ENCODE measurements at places on chromosomes 2 and 18.

DNA sequence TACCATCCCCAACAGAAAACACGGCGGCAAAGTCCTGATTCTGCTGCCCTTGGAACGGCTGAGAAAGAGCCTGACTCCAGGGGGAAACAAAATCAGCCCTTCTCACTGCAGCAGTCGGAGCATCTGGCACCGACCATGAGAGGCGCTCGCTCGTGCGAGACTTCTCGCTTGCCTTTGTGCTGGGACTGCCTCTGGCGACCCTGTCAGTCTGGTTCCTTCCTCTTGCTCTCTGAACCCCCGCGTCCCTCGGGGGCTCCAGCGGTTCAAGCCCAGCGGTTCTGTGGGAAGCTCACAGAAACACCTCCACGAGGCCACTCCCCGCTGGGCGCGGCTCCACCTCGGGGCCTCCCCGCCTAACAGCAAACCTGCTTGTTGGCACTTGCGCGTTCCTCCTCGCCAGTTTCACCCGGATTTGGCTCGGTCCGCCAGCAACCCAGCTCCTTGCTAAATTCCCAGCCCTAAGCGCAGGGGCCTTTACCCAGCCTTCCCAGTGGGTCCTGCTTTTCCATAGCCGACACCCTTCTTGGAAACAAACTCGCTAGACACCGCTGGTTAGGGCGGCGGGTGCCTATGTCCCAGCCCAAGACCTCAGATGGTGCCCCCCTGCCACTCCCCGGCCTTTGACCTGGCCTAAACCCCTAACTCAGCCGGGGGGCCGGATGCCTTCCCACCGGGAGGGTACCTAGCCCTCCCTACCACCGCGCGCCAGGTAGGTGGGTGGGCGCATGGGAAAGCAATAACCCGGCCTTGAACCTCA lies 2.2 kb downstream of the RND3 start:
- DNase-seq, result no peak

DNA sequence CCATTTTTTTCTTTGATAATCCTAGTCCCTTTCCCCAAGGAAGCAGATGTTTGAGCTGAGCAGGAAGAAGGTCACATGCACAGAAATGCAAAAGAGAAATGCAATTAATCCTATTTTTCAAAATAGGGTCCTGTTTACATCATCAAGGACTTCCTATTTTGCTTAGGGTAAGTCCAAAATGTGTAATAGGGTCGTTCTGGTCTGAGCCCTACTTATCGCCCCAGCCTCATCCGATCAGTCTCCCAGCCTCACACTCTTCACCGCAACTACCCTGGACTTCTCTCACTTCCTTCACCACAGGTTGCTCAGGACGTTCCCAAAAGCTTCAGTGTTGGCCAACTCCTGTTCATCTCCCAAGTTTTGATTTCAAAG lies 32.8 kb downstream of the FOSL2 start:
- no peak for DNase-seq

DNA sequence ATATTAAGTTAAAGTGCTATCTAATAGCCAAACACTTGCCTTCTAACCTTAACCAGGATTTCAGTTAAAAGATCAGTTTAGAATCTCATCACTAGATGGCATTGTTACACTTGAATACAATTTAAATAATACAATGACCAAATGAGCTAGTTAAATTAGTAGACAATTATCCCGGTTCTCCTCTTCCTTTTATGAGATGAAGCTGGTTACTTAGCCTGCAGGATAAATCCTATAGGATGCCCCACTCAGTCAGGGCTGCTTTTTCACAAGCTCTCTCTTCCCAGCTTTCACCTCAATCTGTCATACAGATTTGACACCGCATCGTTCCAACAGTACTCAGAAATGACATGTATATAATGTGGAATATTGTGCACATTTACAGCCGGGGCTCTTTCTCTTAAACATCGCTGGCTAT lies 678.8 kb downstream of the KCNJ3 start:
- no peak for DNase-seq

DNA sequence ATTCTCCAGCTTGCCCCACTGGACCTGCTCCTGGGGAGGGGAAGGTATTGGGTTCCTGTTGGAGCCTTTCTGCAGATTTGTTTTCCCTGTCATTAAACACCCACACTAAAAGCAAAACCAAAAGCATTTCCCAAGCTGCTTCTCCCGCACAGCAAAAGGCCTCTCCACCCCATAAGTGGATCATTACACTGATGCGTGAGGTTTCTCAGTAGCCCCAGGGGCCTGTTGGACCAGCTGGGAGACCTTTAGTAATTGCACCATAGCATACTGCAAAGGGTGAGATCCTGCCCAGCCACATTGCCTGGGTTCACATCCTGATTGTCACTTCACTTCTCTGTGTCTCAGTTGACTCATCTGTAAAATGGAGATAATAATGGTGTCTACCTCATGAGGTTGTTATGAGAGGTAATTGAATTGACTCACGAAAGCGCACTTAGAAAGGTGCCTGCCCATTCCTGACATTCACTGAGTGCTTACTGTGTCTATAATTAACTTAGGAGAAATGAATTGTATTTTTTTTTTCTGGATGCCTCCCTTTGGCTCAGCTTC lies 43.9 kb downstream of the TOGARAM2 start:
- DNase-seq, result no peak

DNA sequence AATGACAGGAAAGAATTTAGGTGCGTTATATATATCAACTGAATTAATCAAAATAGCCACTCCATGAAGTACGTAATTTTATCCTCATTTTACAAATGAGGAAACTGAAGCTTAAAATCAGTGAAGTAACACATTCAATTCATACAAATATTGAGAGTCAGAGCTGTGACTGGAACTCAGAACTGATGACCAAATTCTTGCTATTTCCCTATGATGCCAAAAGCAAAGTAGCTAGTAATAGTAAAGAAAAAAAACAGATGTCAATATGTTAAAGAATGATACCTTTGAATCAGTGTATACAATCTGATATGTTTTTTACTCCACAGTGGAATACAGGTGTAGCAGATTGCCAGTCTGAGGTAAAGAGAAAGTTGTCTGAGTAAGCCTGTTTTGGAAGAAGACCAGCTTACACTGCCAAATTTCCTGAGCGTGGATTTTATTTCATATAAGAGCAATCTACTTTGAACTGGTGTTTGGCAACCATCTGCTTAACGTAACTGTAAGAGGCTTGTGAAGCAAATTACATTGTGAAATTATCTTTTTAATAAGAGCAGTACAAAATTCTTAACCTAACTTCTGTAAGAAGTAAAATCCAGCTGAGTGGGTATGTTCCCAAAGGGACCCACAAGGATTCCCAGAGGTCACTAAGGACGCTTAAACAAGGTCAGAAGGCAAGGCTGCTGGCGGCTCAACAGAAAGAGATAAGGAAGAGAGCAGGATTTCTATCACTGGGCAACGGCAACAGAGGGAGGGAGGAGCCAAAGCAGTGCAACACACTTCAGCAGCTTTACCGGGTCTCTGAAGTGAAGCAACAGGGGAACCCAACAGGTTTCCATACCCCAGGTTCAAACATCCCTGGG lies 85.6 kb downstream of the IKZF2 start:
- peak; percentile 14 for DNase-seq

DNA sequence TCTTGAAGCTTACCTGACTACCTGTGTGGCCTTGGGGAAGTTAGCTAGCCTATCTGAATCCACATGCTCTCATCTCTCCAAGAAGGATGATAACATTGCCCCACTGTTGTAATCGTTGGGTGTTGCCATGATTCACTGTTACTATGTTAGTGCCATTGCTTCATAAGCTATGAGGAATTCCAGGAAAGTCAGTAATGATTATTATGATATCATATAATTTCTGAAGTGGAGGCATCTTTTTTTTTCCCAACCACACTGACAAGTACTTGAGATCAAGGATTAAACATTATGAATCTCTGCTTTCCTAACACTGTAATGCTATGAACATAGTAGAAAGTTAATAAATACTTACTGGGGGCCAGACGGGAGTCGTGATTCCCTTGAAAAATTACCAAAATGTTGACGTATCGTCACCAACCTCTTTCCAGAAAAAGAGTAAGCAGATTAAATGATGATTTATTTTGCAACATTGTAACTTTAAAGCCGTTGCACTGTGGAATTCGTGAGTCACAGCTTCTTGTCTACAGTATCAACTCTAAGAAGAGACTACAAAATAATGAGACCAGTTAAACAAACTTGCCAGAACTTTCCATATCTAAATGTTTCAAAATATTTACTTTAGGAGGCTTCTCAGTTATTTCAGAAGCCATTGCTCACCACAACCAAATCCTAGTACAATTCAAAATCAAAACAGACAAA lies 459.9 kb downstream of the PIK3C3 start:
- DNase-seq, result no peak

DNA sequence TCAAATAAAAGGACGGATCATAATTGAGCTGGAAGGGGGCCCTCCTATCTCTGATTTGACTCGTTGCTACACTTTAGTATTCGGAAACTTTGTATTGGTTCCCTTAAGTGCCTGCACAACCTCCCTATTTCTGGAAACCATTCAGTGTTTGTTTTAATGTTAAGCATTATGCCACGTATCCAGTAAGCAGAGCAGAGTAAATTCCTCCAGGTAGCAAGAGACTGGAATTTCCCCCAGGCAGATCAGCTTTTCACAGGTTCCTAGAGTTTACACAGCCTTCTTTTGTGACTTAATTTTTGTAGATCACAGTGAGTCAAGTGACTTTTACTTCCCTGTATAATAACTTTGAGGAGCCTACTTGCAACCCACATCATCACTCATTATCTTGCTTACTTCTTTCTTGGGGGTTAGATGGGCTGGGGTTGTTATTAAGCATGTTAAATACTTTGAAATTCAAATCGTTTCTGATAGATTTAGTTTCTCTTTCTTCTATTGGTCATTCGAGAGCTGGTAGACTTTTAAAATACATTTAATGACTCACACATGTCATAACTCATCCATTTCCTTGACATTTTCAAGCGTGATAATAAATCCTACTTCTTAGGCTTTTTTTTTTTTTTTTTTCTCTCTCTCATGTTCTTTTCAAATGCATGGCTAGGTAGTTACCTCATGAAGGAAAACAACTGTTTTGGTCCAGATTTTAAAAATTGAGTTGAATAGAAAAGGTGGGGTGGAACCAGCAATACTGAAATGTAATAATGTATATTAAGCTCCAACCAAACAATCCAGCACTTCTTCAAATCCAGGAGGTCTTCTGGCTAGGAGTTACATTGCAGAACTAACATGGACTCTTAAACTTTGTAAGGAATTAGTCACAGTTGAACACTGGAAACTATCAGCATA lies 219.3 kb downstream of the NEDD4L start:
- DNase-seq, result no peak

DNA sequence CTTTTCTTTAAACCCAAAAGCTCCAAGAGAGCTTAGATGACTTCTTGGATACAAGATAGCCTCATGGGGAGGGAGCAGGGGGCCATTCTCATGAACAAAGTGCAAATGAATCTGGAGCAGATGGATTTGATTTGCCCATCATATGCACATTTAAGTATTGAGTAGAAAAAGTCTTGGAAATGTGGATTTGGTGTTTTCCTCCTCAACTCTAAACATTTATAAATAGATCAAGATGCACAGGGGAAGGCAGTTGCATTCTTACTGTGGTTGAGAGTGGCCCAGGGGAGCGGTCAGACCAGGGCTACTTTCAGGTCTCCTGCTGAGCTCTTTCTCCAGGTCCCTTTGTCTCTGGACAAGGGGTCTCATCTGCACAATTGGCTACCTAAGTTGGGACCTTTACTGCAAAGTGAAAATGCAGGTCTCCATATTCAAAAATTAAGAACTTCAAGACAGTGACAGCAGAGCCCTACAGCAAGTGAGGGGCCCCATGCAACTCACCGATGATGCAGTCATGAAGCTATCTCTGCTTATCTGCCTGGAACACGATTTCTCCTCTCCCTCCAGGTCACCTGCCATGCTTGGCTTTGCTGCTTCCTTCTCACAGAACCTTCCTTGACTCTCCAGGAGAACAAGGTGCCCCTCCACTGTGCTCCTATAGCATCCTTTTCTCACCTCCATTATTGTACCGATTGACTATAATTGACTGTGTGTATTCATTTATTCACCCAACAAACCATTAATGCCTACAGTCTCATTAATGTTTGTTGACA lies 145.4 kb downstream of the LPIN1 start:
- DNase-seq, result no peak

DNA sequence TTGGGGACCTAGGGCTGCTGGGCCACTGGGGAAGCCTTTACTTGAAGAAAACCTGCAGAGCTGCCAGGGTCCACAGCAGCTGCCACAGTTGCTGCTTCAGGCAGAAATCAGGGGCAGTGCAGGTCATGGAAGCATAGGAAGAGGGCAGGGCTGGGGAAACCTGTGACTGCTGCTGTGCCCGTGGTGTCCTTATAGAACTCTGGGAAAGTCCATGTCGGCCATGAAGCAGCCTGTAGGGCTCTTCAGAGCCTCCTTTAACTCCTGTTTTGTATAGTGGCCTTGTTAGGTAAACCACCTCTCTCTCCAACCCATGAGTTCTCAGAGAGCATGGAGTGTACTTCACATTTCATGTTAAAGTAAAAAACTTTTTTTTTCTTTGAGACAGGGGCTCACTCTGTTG lies 62.1 kb downstream of the SMAD4 start:
- DNase-seq, result no peak

DNA sequence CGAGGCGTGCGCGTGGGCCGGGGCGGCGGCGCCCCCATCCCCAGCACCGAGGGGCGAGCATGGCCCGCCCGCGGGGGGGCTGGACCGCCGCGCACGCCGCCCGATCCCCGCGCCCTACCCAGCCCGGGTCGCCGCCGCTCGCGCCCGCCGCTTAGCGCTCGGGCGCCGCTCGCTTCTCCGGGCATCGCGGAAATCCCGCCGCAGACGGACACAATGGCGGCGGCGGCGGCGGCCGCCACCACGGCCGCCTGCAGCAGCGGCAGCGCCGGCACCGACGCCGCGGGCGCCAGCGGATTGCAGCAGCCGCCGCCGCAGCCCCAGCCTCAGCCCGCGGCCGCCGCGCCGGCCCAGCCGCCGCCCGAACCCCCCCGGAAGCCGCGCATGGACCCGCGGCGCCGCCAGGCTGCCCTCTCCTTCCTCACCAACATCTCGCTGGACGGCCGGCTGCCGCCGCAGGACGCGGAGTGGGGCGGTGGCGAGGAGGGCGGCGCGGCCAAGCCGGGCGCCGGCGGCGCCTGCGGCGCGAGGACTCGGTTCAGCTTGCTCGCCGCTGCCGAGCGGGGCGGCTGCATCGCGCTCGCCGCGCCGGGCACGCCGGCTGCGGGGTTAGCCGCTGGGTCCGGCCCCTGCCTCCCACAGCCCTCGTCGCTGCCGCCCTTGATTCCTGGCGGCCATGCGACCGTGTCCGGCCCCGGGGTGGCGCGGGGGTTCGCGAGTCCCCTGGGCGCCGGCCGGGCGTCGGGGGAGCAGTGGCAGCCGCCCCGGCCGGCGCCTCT lies 453 bp downstream of the CABLES1 start:
- DNase-seq, result peak; percentile 22
